ENCODE measurements at places on chromosomes 13 and 19.

- no peak for DNase-seq
Observed at GRCh38 chr13:109602356-109602755, 184.0 kb downstream of the IRS2 start.

DNA sequence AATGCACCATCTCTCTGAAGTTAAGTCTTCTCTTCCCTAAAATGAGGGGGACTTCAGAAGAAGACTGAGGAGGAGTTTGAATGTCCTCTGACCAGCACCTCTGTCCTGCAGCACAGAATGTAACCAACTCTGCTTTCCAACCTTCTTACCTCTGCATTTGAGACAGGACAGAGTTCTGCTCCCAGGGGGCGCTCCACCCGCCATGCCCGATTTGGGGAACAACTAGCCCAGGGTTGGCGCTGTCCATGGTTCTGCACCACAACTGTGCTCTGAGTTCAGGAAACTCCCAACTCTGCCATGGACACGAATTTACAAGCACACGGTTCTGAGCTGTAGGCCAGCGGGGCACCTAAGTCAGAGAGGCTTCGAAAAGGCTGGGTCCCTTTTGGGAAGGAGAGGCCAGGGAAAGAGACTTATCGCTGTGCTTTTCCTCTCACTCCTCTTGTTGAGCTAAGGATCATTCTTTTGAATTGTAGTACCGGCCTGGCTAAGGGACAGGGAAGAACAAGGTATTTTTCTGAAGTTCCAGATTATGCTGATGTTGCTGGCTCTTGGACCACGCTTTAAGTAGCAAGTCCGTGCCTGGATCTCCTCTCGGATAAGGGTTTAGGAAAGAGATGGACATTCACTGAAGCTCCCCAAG lies 22.2 kb downstream of the SIGLEC5 start:
- DNase-seq: peak; percentile 40

DNA sequence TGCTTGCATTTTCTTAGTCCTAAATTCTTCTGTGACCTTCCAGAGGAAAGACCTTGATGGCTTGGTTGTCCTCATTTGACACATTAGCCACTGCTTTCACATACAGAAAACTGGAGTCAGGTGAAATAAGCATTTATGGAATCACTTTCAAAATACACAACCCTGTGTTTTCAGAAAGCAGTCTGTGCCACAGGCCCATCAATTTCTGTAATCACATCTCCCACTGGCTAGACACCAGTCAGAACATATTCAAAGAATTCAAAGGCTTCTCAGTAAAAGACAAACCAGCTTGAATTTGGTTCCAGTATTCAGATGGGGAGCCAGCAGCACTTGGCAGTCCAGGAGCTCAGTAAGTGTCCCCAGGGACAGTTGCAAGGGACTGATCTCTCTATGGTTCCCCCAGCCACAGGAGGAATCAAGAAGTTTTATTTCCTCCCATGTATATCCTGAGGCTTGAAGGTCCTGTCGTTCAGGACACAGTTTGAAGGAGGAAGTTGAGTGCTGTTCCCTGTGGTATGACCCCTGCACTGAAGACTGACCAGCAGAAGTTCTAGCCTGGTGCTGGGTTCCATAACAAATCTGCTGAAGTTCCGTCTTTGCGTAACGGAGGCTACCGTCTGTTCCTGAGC lies 214.3 kb downstream of the FOXO1 start:
- DNase-seq: no peak

DNA sequence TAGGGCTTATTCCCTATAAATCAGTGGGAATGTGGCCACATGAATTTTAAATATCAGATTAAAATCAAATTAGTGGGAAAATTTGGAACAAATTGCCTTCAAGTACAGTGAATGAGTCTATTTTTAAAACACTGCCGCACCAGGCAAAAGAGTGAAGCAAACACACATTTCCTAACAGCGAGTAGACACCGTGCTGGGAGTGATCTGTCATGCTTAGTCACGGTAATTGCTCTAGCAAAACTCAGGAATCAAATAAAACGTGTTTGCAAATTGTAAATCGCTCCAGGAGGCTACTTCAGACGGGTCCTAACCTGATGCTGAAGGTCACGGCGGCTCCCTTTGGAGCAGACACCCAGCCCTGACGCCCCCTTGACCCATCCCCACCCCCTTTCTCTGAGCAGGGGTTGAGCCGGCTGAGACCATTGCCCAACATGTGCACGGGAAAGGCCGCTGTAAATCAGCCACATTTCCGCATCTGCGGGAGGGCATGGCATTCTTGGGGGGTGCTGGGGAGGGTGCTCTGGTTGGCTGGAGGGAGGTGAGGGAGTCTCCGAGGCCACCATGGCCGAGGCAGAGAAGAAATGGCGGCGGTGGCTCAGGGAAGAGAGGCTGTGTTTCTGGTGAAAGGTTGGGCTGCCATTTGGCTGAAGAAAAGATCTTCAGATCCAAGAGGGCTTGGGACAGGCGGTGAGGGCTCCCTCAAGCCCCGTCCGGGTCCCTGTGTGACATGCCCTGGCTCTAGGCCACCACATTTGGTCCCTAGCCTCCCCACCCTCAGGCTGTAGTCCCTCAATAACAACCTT lies 8.9 kb downstream of the CEBPA start:
- no peak for DNase-seq

GRCh38 chr13:37360556-37360955 lies 238.0 kb downstream of the POSTN start:
- DNase-seq: no peak

DNA sequence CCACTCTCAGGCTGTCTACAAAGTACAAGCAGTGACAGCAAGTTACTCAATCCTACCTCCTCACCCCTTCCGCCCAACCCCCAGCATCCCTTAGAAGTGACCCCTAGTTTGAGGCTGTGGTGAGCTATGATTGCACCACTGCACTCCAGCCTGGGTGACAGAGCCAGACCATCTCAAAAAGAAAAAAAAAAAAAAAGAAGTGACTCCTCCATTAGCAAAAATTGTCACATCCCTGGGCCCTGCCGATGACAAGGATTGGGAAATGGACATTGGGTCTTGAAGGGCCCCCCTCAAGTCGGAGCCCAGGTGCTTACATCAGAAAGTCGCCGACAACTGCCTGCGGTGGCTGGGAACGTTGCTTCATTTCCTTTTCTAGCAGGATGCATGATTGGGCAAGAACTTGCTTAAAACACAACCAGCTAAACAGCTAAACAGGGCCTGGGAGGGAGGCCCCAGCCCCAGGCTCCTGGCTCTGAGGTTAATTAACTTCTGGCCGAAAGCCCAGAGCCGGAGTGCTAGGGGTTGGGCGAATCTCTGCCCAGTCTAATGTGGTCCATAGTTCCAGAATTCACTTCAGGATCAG lies 15.3 kb downstream of the RAB3D start:
- peak; percentile 36 for DNase-seq

- DNase-seq: peak; percentile 71
Observed at GRCh38 chr13:50236898-50237318, 221.7 kb downstream of the KCNRG start.

DNA sequence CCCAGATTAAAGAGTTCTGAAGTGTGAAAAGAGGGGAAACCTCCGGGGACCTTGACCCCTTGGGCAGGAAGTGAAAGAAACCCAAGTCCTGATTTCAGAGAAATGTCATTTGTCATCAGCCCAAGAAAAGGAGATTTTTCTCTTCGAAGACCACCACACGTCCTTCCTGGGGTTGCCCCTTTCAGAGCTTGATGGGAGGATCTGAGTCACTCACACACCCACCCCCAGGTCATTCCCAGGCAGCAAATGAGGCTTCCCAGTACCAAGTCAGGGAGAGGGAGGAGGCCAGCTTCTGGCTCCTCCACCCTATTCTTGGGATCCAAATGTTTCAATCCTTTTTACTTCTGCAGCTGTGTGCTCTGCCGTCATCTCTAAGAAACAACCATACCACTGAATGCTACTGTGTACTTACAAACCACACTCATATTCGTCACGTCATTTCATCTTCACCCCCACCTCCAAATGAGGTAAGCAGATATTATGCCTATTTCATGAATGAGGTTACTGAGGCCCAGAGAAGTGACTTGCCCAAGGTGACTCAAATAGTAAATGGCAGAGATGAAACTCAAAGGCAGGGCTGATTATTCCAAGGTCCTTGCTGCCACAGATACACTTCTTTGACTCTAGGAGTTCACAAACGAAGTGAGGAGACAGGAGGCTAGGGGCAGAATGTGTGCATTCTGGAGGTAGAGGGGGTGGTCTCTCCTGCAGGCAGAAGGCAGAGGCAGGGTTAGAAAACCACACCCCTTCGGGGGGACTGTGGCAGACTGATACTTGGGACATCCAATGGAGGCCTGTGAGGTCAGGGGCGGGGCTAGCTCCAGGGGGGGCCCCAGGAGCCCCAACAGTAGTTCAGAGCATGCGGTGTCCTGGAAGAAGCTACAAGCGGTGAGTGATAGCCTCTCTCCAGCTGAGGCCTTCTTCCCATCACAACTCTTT lies 5.0 kb upstream of the KMT2B start:
- peak; percentile 92 for DNase-seq

DNA sequence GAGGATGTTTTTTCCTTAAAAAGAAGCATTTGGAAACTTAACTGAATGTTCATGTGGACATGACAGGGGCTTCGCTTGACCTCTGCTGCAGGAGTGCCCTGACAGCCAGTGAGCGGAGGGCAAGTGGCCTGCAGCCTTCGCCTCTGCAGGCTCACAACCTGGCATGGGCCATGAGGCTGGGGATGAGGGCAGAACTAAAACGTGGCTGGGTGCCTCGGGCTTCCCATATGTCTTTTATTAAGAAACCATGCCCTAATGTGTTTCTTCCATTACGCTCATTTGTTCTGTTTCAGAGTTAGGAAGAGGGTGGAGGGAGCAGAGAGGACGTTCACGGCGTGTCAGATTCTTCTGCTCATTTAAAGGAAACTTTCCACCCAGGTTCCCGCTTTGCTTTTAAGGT lies 2.9 kb downstream of the ARHGEF7 start:
- no peak for DNase-seq

DNA sequence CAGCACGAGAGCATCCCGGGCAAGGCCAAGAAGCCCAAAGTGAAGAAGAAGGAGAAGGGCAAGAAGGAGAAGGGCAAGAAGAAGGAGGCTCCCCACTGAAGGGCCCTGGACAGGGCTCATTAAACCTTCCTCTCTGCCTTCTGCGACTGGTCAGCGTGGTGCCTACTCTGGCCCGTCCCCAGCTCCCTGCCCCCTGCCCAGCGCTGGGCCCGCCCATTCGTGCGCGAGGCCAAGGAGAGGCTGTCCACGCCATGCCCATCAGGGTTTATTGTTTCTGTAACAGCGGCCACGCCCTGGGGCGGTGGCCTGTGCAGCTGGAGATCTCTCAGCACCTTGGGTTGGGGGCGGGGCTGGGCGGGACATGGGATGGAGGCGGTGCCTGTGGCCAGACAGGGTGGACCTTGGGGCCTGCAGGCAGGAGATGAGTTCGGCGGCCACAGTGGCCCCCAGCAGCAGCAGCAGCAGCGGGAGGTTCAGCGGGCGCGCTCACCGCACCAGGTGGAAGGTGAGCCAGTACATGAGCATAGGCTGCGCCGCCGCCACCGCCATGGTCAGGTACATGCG lies 897 bp downstream of the C19orf33 start:
- DNase-seq: no peak

GRCh38 chr13:79281339-79281747 lies 124.7 kb downstream of the RBM26 start:
- DNase-seq: no peak

DNA sequence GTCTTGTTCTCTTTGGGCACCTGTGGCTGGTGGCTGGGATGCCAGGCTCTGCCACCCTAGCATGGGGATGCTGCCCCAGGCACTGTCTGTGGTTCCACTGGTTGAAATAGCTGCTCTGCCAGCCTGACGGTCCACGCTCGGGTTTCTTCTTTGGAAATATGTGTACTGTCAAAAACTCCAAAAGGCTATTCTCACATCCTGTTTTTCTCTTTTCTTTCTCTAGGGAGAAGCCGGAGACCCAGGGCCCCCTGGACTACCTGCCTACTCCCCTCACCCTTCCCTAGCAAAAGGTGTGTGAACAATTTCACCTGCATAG lies 115.0 kb downstream of the RAB20 start:
- no peak for DNase-seq

DNA sequence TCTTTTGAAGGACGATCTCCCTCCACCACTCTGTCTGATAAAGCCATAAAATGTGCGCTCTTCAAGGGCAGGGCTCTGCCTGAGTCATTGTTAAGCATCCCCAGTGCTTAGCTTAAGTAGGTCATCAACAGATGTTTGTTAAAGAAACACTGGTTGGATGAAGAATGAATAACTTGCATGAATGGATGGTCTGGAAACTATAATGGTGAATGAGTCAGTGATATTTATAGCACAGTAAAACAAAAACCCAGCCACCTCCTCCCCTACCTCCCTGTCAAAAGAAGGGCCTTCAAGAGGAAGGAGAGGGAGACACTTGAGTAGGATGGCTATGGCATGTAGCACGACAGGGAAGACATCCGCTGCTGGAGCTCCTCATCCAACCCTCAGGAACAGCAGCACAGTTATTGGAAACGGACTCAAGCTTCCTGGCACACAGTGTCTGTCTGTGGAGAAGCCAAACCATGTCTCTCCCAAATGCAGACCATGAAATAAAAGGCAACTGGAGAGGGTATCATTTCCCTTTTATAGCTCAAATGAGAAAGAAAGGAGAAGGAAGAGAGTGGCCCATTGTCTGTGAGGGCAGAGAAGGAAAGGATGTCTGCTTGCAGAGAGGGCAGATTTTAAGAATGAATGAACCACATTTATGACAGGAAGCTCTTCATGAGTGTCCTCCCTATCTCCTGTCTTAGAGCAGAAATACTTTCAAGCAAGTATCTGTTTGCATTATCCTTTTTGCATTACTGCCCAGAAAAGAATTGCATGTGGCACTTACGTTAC lies 183.5 kb upstream of the UBL3 start:
- DNase-seq: no peak

- DNase-seq: no peak
Observed at GRCh38 chr19:3608079-3608641, 1.5 kb upstream of the TBXA2R start.

- DNase-seq: no peak
Observed at GRCh38 chr19:23281663-23282276, 31.6 kb upstream of the ZNF724 start.

GRCh38 chr13:22061806-22062391 lies 391.0 kb downstream of the FGF9 start:
- DNase-seq: peak; percentile 32

GRCh38 chr19:38055655-38056521 lies 148.9 kb downstream of the SIPA1L3 start:
- DNase-seq: no peak

GRCh38 chr19:33150852-33151518 lies 19.1 kb downstream of the WDR88 start:
- no peak for DNase-seq

DNA sequence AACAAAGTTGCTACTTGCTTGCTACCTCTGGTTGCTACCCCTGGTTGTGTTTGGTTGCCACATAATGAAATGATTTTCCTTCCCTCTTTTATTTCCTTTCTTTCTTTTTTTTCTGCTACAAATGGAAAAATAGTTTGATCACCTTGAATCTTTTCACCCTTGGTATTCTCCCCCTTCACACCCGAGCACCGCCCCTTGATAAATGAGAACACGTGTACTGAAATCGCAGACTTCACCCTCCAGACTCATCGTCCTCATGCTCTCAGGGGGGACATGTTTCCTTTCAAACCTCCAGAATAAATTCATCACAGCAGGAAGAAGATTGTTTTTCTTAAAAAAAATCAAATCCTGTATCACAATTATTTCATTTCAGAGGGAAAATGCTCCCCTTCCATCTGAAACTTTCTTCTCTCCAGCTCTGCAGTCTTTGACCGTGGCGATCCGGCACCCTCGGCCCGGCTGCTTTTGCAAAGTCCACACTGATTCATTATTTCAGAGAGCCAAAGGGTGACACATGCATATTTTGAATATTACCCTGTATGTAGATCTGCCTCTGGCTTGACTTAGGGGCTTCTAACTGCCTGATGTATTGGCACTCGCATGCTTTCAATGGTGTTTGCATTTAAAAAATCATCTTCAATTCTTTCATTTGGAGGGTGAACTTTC lies 222.6 kb upstream of the MAB21L1 start:
- no peak for DNase-seq
